NCI-H187 treated with DMSO at 0.1 percent for 48 hours (cell line): ENCODE measurements at places on chromosomes 6 and 20.

GRCh38 chr6:22765015-22765414, 195.6 kb downstream of the HDGFL1 start:
- DNase-seq: no peak

DNA sequence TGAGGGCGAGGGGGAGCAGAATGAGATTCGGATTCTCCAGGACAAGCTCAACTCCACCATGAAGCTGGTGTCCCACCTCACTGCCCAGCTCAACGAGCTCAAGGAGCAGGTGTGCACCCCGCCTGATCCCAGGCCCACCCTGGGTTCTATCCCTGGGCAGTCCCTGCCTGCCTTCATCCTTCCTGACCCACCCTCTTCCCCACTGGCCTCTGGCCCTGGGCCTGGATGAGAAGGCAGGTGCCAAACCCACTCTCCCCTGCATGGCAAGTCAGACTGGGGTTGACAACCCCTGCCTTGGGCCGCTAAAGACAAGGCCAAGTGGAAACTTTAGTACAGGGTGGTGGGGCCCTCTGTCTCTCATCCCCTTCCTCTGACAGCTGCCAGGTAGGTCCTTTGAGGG, 16.5 kb downstream of the UQCC2 start:
- no peak for DNase-seq

DNA sequence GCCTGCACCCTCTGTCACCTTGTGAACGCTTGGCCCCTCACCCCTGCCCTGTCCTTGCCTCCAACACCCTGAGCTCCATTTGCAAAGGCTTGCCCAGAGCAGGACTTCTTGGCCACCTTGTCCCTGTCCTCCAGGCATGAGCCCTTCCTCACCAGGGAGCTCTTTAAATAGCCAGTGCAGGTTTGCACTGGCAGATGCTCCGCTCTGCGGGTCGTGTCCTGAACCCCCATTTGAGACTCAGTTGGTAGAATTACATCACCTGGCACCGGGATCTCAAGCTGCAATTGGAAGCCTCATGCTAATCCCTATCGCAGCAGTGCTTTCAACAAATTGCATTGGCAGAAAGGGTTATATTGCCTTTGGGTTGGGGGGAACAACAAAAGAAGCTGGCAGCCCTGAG, 85.9 kb downstream of the TRMT6 start:
- DNase-seq: no peak

GRCh38 chr20:37543828-37544227, 16.2 kb upstream of the BLCAP start:
- DNase-seq: no peak

- no peak for DNase-seq
These were observed 67.7 kb downstream of the SYCP2L start for GRCh38 chr6:10954590-10955010.

DNA sequence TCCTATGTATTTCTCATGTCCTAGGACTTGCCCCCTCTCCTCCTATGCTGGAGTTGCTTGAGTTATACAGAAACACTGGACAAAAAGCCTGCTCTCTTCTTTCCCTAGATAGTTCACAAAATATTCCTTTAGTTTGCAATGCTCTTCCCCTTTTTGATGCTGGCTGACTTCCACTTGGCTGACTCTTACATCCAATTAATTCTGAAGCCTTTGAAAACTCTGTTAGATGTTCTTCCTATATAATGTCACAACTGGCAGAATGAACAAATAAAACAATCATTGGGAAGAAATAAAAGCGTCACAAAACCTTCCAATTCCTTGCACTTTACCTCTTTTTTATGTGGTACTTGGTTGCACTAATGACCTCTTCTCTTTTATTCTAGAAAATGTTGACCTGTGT, 253.8 kb upstream of the CITED2 start:
- no peak for DNase-seq

DNA sequence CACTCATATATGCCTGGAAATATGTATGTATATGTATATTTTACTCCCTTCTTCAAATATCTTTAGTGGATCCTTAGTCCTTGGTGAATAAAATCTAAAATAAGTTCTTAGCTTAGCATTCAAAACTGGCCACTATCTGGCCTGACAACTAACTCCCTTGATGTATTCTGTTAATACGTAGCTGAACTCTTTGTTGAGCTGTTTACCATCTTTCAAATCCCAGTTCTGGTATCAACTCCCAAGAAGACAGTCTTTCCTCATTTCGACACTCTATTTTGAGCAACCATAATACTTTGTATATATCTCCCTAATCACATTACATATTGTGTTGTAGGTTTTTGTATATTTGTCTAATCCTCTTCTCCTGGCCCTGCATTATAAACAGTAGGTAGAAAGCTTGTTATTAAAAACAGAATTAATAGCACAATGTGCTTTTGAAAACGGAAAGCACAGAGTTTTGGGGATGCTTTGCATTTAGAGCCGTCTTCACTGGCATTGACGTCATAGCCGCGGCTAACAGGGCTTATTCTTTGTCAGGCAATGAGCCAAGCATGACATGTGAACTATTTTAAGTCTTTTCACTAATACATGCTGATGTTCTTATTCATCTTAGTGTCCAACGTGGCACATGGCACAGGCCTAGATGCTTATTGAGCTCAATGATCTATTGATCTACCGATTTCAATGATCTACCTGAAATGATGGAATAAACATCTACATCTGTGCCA, 47.2 kb upstream of the CCN2 start:
- no peak for DNase-seq

- no peak for DNase-seq
These were observed at the start of gene PNPLA1 for GRCh38 chr6:36269834-36270705. Gene PNPLA1 (plus strand): TSS chr6:36270060. CDS start chr6:36270460, 400 bp downstream.

GRCh38 chr6:139474145-139475108, 100.0 kb upstream of the CITED2 start:
- no peak for DNase-seq

DNA sequence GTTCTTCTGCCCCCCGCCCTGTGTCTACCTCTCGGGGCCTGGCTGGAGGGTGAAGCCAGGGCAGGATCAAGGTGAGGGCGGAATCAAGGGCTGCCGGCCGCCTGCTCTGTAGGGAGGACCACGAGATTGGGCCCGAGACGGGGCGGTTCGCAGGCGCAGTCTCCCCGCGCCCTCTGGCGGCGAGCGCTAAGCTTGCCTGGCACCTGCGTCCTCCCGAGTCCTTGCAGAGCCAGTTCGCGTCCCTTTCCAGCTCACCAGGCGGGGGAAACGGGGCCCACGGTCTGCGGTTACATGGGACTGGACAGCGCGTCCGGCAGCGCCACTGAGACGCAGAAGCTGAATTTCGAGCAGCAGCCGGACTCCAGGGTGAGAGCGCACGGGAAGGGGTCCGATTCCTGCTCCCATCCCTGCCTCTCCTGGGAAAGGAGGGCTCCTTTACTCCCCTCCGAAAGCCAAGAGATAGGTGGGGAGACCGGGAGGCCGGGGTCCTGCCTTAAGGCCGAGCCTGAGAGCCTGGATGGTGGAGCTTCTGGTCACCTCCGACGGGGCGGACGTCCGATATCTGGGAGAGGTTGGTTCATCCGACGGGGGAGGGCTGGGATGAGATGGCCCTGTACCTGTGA, 3.6 kb upstream of the MATN4 start:
- no peak for DNase-seq

DNA sequence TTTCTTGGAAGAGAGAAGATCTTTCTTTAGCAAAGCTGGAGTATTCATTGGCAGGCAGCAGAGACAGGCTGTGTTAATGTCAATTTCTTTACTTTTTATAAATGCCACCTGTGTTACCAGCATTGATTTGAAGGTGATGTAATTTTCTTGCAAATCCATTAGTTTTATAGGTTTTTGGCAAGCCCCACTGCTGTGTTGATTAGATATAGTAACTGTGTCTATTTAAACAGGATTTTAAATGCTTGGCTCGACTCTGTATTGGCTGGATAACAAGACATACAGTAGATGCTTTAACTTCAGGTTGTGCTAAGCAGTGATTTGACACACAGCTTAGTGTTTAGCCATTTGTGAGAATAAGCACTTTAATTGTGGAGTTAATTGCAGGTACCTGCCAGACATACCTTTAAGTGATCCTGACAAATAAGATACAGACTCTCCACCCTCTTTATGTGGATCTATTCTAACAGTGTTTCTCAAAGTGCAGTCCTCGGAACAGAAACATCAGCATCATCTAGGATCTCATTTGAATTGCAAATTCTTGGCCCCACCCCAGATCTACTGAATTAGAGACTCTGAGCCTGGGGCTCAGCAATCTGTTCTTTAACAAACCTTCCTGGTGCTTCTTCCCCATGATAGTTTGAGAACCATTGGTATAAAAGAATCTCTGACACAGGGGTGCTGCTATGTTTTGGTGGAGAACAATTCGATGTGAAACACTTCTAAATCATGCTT, 397.5 kb downstream of the HDGFL1 start:
- no peak for DNase-seq

- no peak for DNase-seq
These were observed 667.3 kb upstream of the CITED2 start for GRCh38 chr6:140041571-140042332.

GRCh38 chr6:21360336-21360735, 233.2 kb upstream of the SOX4 start:
- DNase-seq: no peak

DNA sequence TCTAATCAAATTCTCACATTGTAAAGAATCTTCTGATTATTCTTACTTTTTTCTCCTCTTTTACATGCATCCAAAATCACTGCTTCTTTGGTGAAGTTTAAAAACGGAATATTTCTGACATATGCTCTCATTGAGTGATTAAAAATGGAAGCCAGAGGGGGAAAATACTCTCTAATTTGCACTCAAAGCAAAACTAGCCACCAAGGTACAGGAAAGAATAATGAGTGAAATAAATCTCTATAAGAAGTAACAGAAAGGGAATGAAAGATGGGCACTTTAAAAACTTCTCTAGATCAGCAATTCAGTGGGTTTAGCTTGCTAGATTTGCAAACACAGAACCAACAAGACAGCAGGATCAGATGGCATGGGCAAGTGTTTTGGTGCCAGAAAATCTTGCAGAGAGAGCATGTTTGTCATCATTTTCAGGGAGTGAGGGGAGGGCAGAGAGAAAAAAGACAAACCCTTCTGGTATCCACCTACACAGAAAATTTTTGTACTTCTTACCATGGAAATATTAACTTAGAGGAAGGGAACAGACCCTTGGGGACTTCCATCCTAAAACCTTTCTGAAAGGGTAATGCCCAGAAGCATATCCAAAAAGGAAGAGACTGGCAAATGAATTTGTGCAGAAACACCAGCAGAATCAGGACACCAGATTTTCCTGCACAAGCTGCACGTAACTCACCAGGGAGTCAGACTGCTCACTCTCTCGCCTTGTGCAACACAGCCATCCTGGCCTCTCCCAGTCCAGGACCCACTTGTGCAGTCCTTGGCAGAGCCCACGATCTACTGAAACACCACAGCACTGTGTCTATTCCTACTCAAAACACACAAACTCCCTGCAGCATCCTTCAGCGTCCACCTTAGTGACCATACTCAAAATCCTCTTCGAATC, 270.2 kb upstream of the PRDM1 start:
- no peak for DNase-seq

DNA sequence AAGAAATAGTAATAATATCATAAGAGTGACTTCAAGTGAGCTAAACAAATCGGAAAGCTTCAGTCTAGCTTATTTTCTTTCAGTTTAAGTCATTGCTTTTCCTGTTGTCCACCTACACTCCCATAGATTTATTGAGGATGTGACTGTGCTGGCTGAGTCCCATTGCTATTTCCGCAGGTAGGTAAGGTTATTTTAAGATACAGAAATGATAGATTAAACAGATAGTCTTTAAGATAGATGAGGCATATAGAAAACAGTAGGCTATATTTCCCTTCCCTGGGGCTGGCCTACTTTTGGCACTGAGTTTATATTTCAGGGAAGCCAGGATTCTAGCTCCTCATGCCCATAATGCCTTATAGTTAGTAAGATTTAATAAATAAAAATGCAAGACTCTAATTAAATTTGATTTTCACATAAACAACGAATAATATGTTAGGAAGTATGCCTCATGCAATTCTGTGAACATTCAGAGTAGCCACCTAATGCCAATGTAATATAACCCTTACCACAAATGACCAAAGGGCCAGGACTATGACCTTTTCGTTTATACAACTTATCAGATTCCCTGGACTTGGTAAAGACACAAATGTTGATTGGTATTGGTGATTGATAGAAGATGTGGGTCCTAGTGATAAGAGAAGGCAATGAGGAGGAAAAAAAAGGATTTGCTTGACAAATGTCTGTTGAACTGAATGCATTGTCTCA, 1079.3 kb downstream of the EPHA7 start:
- no peak for DNase-seq

DNA sequence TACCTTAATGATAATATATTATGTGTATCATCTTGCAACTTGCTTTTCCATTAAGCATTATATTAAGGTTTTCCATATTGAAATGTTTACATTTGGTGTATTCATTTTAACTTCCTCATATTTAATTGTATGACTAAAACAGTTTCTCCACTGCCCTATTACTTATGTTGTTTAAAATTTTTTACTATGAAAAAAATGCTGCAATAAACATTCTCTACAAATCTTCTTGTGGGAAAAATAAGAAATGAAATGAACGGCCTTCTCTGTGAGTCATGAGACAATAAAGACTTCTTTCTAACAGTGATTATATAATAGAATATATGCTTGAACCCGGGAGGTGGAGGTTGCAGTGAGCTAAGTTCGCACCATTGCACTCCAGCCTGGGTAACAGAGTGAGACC, 25.5 kb downstream of the FASTKD5 start:
- no peak for DNase-seq

GRCh38 chr20:37926612-37927011, 23.7 kb downstream of the VSTM2L start:
- DNase-seq: no peak

- no peak for DNase-seq
These were observed 4.2 kb downstream of the CLIC5 start for GRCh38 chr6:46011188-46012085.

- DNase-seq: no peak
These were observed 153.8 kb upstream of the IRAK1BP1 start for GRCh38 chr6:78713564-78713963.

DNA sequence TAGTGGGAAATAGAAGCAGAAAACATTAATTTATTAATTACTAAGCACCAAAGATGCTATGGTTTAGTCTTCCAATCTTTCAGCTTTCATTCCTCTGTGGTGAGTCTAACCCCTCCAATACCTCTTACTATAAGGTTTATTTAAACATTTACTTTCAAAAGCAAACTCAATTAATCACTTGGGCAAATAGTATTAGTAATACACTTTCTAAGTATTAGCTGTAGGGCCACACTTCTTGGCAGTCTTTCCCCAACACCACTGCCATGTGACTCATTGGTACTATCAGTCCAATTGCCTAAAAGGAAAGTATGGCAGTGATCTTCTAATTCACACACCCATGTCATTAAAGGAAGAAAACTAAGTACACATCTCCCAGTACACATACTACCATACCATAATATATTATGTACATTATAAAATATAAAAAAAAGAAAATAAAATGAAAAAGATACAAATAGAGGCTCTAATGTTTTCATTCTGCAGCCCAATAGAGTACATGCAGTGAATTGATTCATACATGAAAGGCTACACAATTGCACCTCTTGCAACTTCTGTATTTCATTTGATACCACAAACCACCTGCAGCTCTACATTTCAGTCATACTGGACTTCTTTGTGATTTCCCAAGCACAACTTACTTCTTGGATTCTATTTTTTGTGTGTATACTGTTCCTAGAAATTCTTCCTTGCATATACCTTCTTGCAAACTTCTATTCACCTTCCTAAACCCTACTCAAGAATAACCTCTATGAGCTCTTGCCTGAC, 218.6 kb downstream of the PKHD1 start:
- DNase-seq: no peak

- DNase-seq: no peak
These were observed 31.4 kb downstream of the PTPN1 start for GRCh38 chr20:50541606-50542041.
